ENCODE measurements at places on chromosomes 11 and 22.

- no peak for DNase-seq
These were observed 26.9 kb upstream of the LDHA start for GRCh38 chr11:18367431-18367830.

- DNase-seq = no peak
These were observed 140.0 kb downstream of the NECTIN1 start for GRCh38 chr11:119589001-119589400.

DNA sequence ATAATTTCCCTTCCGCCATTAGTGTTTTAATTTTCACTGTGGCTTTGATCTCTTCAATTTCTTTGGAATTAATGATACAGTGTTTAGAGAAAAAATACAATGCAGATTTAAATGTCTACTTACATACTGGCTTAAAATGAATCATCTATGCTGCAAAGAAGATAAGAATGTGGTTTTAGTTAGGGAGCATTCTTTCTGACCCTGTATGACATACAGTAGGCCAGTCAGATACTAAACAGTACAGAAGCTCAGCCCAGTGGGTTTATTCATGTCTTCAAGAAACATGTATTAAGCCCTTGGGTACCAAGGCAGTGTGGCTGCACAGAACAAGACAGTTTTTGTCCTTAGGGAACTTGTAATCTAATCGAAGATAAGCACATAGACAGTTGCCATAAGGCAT is 268.8 kb downstream of the DDX10 start:
- DNase-seq = no peak

GRCh38 chr11:32229576-32230240 is 138.8 kb downstream of the RCN1 start:
- DNase-seq = no peak

DNA sequence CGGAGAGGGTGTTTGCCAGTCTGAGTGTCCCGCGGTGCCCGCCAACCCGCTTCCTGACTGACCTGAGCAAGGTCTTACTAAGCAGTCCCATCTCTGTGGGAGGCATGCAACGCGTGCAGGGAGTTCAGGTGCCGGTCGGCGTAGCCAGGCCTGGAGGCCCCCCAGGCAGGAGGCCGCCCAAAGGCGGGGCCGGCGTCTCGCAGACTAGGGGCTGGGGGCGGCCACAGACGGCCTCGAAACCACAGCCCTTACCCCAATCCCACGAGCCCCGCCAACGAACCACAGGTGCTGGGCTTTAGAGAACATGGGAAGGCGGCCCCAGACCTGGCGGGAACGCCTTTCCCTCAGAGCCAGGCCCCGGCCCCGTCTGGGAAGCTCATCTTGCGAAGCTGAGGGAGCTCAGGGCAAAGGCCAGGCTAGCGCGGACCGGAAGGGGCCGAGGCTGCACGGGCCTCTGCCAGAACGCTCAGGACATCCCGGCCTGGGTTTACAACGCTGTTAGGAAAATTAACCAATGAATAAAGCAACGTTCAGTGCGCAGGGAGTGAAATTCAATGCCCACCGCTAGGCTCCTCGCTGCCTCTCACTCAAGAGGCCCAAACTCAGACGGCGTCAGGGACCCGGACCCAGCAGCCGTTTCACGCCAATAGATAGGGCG is 2.1 kb upstream of the MTFP1 start:
- DNase-seq = no peak

GRCh38 chr22:20025401-20026203 is 4.7 kb downstream of the TANGO2 start:
- no peak for DNase-seq

- DNase-seq = no peak
These were observed 4.7 kb upstream of the MRPL17 start for GRCh38 chr11:6687876-6688275.

DNA sequence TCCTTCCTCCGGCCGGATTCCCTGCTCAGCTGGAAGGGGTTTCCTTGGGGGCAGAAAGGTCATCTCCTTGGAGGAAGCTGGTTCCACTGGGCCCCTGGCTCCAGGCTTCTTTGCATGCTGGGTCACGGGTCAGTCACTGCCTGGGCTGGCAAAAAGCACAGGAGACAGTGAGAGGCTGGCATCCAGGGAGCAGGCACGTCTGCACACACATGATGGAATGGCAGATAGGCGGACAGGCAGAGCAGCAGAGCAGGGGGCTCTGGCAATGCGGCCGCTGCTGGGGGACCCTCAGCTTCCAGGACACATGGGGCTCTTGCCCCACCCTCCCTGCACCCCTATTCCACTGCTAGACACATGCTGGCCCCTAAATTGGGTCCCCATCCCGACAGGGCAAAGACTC is 40.4 kb downstream of the C11orf58 start:
- no peak for DNase-seq

GRCh38 chr22:32579529-32580220 is 105.1 kb downstream of the FBXO7 start:
- no peak for DNase-seq

DNA sequence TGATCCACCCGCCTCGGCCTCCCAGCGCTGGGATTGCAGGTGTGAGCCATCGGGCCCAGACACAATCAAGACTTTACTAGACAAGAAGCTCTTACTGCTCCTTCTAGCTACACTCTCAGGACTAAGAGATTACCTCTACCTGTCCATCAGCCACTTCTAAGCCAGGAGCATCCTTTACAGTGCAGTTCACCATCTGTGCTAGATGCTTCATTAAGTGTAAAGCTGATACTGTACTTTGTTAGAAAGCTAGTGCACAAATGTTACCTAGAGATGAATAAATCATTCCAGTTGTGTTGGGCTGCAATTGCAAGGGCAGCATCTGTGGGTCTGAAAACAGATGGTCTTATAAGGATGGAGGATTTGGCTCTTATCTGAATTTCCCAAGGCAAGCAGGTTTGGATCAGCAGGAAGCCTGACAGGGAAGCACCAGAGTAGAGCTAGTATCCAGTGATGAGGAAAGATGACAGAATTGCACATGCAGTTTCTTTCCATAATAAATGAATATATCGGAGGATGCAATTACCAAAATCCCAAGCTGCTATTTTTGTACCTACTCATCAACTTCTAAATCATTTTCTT is 58.3 kb downstream of the FAM168A start:
- DNase-seq = no peak

GRCh38 chr22:45911601-45912271 is 65.2 kb downstream of the WNT7B start:
- DNase-seq = no peak

DNA sequence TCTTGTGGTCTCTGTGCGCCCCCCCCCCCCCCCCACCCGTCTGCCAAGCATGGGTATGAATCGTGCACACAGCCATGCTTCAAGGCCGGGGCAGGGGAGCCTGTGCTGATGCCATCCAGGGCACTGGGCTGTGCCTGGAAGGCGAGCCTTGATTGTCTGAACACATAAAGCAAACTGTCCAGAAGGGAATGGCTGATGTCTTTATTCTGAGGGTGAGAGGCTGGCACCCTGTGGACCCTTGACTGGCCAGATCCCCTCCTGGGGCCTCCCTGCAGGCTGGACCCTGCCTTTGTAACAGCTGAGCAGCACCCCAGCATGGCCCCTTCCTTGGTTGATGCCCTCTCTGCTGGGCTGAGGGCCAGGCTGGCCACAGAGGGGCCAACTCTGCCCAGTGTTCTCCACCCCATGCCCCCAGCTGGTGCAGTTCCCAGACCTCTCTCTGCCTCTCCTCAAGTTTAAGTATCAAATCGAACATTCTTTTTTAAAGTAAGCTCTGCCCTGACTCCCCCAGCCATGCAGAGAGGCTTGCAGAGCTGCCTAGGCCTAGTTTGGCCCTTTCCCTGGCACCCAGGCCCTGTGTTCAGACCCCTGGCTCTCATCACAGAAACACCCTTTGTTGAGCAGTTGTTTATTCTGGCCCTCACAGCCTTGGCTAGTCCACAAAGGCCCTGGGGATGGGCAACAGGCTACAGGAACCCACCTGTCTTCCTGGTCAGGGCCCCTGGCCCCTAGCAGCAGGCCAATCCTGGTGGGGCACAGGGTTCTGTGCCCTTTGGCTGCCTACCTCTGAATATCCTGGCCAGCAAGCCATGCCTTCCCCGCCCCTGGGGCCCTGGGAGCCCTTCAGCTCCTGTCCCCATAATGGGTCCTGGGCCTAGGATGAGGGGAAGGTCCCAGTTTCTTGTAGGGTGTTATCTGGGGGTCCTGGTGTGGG is 3.9 kb upstream of the RANBP1 start:
- no peak for DNase-seq

DNA sequence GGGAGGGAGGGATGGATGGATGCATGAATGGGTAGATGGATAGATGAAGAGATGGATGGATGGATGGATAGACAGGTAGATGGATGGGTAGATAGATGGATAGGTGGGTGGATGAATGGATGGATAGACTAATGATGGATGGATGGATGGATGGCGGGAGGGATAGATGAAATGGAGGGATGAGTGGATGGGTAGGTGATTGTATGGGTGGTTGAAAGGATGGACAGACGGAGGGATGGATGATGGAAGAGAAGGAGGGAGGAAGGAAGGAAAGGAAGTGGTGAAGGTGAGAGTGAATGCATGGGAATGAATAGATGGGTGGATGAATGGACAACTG is 3.7 kb upstream of the TNNT3 start:
- no peak for DNase-seq

DNA sequence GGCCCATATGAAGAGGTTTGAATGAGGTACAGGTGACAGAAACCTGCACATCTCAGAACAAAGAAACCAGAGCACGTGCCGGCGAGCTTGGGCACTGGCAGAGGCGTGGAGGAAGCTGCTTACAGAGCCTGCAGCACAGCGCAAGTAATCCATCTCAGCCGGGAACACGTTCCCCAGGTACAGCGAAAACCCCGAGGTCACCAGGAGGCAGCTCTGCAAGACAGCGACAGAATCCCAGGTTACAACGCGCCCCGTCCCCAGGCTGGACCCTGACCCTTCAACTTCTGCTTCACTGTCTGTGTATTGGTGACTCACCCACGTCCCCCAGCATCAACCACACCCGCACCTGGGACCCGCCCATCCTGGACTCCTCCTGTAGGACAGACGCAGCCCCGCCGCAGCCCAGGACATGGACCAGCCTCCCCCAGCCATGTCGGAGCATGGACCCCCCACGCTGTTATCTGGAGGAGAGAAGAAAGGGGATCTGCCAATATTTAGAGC is 2.2 kb downstream of the MLC1 start:
- no peak for DNase-seq

DNA sequence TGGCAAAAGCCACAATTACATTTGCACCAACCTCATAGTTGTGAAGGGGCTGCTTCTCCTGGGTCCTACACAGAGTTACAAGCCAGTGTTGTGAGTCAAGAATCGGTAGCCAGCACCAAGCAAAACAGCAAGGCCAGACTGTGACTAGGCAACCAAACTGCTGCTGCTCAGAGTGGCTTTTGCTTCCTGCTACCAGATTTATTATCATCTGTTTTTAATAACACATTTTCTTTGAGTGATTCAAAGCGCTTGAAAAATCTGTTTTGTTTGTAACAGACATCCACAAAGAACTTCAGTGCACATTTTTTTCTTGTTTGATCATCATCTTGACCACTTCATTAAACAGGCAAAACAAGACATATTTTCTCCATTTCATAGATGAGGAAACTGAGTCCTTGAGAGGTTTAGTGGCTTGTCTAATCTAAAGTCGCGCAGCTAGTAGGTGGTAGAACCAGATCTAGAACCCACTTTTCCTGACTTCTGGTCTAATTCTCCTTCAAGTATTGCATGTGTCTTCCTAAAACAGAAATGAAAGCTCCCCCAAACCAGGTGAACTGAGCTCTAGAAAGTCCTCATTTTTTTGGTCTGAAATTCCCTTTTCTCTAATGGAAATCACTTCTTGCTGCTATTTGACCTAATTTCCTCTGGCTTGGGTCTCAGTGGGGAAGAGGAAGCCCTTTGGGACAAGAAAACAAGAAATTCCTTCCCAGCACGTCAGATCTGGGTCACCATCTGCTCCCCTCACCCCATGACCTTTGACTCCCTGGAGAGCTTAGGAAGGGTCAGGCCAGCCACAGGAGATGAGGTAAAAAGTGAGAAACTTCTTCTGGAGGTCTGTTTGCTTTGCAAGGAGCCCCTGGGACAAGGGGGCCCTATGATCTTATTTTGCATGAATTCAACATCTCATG is 39.9 kb downstream of the CWC15 start:
- DNase-seq = no peak

GRCh38 chr22:39471381-39472141 is 14.7 kb downstream of the MGAT3 start:
- no peak for DNase-seq

DNA sequence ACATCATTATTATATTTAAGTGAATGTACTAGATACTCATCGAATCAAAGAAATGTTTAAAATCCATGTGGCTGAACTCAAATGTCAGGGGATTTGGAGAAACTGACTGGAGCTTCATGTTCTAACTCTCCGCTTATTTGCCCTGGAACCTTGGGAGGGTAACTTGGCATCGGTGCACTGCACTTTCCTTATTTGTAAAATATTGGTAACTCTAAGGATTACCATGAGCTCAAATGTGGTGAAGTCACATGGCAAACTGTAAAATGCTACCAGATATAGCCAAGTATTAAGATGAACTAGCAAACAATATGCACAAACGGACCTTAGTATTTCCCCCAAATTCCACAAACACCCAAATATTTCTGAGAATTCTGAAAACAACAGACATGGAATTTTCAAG is 75.6 kb downstream of the ETS1 start:
- no peak for DNase-seq

DNA sequence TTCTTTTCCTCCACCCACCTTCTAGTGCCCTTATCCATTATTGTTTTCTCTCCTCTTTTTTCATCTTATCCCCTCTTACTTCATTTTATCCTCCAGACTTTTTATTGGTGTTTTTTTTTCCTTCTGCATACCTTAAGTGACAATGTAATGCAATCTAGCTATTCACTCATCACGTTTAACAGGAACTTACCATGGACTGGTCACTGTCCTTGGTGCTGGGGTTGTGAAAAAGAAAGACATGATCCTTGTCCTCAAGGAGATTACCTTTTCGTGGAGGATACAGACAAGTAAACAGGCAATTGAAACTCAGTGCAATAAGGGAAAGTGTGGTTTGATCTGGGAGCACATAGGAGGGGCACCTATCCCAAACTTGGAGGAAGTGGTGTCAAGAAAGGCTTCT is 20.7 kb downstream of the SYT9 start:
- no peak for DNase-seq

GRCh38 chr11:87712391-87712790 is 462.9 kb downstream of the RAB38 start:
- DNase-seq = no peak

- DNase-seq = no peak
These were observed 381.2 kb downstream of the MN1 start for GRCh38 chr22:27420195-27420816.

DNA sequence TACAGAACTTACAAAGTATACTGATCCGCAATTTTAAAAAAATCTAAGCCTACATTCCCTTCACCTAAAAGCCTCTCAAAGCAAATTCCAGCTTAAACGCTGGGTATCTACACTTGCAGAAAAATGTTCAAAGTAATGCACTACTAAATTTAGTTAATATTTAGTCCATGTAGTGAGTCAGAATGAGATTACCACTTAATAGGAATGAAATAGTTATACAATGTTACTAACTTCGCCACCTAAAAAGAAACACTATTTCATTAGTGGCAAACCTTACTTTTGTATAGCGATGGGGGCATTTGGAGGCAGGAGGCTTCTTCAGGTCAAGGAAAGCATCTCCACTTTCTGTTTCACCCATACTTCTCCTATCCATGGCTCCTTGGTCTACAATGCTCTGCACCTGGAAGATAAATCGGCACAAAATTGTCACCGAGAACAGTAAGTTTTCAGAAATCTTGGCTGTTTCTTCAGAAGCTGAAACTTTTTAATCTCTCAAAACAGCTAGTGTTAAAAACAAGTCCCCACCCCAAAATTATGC is 1.2 kb downstream of the EIF4ENIF1 start:
- no peak for DNase-seq

GRCh38 chr22:48145738-48146137 is 1383.3 kb downstream of the TBC1D22A start:
- no peak for DNase-seq

GRCh38 chr11:117064275-117064674 is 34.0 kb downstream of the SIK3 start:
- DNase-seq = no peak

Measured in memory B cell (primary cell).